Neural crest cell (in vitro differentiated cells): ENCODE measurements at places on chromosomes 5 and 9. TPM values are rescaled to one million over a fixed set of nuclear protein-coding genes. Genes with fewer than 3 reads are reported as not detected.

- peaks cover 4% of the 10 kb centered on the region for H3K4me1 ChIP-seq
- no peak overlapping the region for H3K27ac ChIP-seq
- no peak for DNase-seq
- peaks cover 4% of the 10 kb centered on the region for H3K27me3 ChIP-seq
- no peak overlapping the region for H3K4me3 ChIP-seq
These were observed 9.0 kb downstream of the DBH start for GRCh38 chr9:133645021-133645765.

- DNase-seq = no peak
- no peak overlapping the region for H3K4me3 ChIP-seq
These were observed 119.9 kb upstream of the ANKRD55 start for GRCh38 chr5:56352808-56353590.

- no peaks in the 10 kb centered on the region for H3K27me3 ChIP-seq
- no peak for DNase-seq
- no peak overlapping the region for H3K27ac ChIP-seq
- H3K4me1 ChIP-seq = no peaks in the 10 kb centered on the region
These were observed 1186.6 kb upstream of the SEMA6A start for GRCh38 chr5:117761186-117761585.

GRCh38 chr5:120599576-120599975 is 135.5 kb downstream of the PRR16 start:
- H3K4me1 ChIP-seq = no peaks in the 10 kb centered on the region
- H3K36me3 ChIP-seq = no peaks in the 10 kb centered on the region
- DNase-seq = no peak
- H3K4me3 ChIP-seq = no peak overlapping the region

The TMCO6 gene
- total RNA-seq = 25.2 and 27.4 TPM in 2 replicates

- H3K27me3 ChIP-seq = no peaks in the 10 kb centered on the region
- no peak overlapping the region for H3K4me3 ChIP-seq
- H3K4me1 ChIP-seq = no peaks in the 10 kb centered on the region
- DNase-seq = no peak
These were observed 63.9 kb downstream of the GOLPH3 start for GRCh38 chr5:32110111-32110696.

The ITGA1 gene
- total RNA-seq = 2.2 and 3.0 TPM in 2 replicates

The LPAR1 gene
- 10.2 and 11.3 TPM in 2 replicates for total RNA-seq

The GAPT gene
- total RNA-seq = not detected in 2 replicates

DNA sequence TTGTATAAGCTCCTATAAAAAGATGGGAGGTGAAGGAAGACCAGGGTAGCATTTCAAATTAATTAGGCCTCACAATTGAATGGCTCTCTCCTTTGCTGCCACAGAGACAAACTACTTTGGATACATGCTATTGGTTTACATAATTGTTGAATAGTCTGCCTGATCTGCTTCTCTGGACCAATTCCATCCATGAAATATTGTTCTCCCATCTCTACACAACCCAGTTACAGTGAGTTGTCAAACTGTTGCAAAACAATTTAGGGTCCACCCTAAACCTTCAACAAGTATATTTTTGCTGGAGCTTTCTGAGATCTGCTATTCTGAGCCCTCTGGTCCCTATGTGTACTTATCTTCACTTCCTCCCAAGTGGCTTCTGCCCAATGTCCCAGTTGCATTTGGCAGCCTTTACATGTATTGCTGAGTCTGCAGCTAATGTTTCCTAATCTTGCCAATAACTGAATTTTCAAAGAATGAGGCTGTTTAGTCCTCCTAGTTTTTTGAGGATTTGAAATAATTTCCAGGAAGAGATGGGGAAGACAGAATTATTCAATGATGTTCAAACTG is 38.9 kb downstream of the AGTPBP1 start:
- DNase-seq = no peak
- H3K36me3 ChIP-seq = peaks cover 13% of the 10 kb centered on the region
- no peak overlapping the region for H3K4me3 ChIP-seq
- no peak overlapping the region for H3K27ac ChIP-seq

- H3K4me1 ChIP-seq = peaks cover 5% of the 10 kb centered on the region
- no peaks in the 10 kb centered on the region for H3K36me3 ChIP-seq
- peaks cover 13% of the 10 kb centered on the region for H3K27me3 ChIP-seq
These were observed 189.8 kb upstream of the TRIM32 start for GRCh38 chr9:116497095-116497890.

The CDO1 gene
- 27.6 and 28.9 TPM in 2 replicates for total RNA-seq

The KLF4 gene
- total RNA-seq = not detected in 2 replicates

GRCh38 chr5:150112201-150113046 is 26.1 kb upstream of the CSF1R start:
- H3K27ac ChIP-seq = no peak overlapping the region
- peaks cover 25% of the 10 kb centered on the region for H3K4me1 ChIP-seq
- peaks cover 2% of the 10 kb centered on the region for H3K27me3 ChIP-seq
- H3K36me3 ChIP-seq = no peaks in the 10 kb centered on the region
- H3K4me3 ChIP-seq = no peak overlapping the region

The DOCK2 gene
- total RNA-seq = 0.77 and 1.0 TPM in 2 replicates

- H3K4me3 ChIP-seq = no peak overlapping the region
- H3K27ac ChIP-seq = no peak overlapping the region
- H3K36me3 ChIP-seq = no peaks in the 10 kb centered on the region
- H3K4me1 ChIP-seq = no peaks in the 10 kb centered on the region
- H3K27me3 ChIP-seq = no peaks in the 10 kb centered on the region
These were observed 24.6 kb upstream of the GLIS3 start for GRCh38 chr9:4324513-4324912.

DNA sequence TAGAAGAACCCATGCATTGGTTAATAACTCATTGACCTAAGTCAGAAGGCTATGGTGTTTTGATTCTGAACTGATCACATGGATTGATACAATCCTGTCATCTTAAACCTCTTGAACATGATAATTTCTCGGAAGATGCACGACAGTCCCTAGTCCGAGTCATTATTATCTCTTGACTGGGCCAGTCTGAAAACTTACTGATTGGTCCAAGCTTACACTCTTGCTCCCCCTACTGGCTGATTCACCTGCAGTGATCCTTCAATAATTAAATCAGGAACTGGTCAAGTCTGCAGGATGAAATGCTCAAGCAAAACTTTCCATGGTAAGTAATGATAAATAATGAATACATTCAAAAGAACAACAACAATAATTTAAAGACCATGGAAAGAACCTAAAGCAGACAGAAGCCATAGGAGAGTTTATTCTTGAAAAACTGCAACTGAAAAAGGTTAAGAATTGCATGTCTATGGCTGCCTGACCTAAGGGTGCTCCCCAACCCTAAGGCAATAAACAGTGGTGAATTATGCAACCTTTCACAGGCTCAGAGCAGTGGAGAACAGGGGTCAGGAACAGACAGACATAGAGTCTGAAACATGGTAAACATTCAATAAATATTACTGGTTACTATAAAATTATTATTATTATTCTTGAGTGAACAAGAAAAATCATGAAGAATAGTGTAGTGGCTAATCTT is 79.3 kb downstream of the BRINP1 start:
- H3K4me3 ChIP-seq = no peak overlapping the region
- peak; percentile 65 for DNase-seq
- peaks cover 24% of the 10 kb centered on the region for H3K4me1 ChIP-seq
- H3K36me3 ChIP-seq = no peaks in the 10 kb centered on the region

DNA sequence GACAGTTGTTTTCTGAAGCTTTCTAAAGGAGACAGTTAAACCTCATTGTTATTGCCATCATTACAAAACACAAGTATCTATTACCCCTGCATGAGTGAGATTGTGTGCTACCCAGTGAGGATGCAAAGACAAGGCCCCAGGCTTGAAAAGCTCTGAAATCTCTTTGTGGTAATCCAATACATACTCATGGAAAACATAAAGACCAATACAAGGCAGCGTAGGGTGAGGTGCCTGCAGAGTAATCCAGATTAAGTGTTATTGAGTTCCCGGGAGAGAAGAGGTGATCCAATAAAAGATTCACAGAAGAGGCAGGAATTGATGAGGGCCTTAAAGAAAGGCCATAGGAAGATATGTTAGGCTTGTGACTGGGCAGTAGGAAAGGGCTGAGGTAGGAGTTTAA is 150.1 kb downstream of the MEF2C start:
- H3K36me3 ChIP-seq = peaks cover 5% of the 10 kb centered on the region
- no peak overlapping the region for H3K27ac ChIP-seq
- no peak for DNase-seq
- no peak overlapping the region for H3K4me3 ChIP-seq
- H3K4me1 ChIP-seq = peaks cover 27% of the 10 kb centered on the region
- H3K27me3 ChIP-seq = no peaks in the 10 kb centered on the region

The WDR38 gene
- total RNA-seq = not detected in 2 replicates

The SPINK7 gene
- not detected in 2 replicates for total RNA-seq

- H3K36me3 ChIP-seq = no peaks in the 10 kb centered on the region
- no peak overlapping the region for H3K27ac ChIP-seq
- H3K4me3 ChIP-seq = no peak overlapping the region
- no peak for DNase-seq
These were observed 146.5 kb upstream of the ABCA1 start for GRCh38 chr9:105074491-105074890.

DNA sequence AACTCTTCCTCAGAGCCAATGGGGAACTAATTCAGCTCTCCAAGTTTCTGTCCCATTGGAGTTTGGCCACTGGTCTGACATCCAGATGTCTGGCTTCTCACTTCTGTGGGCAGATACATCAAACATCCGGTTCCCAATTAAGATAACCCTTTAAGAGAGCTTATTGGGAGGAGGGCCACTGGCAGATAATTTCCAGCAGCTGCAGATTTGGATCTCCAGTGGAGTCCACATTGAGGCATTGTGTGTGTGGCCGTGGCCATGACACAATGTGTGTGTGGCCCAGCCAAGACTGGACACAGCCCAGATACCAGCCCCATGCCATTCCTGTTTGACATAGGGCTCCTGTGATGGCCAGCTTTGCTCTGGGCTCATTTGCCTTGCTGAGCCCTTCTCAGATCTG is 110.5 kb upstream of the MAP1B start:
- H3K27ac ChIP-seq = no peak overlapping the region

The C5orf52 gene
- not detected in 2 replicates for total RNA-seq

The CDK9 gene
- total RNA-seq = 77.0 and 84.8 TPM in 2 replicates

DNA sequence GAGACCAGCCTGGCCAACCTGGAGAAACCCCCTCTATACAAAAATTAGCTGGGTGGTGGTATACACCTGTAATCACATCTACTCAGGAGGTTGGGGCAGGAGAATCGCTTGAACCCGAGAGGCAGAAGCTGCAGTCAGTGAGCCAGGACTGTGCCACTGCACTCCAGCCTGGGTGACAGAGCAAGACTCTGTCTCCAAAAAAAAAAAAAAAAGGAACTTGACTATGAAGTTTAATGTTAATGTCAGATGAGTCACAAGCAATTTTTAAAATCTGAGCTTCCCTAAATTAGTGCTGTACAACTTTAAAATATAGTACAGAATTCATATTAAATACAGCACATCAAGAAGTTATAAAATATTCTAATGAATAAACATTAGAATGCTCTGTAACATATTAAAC is 1.5 kb downstream of the MEIKIN start:
- DNase-seq = no peak
- H3K27ac ChIP-seq = no peak overlapping the region
- H3K36me3 ChIP-seq = no peaks in the 10 kb centered on the region
- H3K4me3 ChIP-seq = no peak overlapping the region
- no peaks in the 10 kb centered on the region for H3K4me1 ChIP-seq

DNA sequence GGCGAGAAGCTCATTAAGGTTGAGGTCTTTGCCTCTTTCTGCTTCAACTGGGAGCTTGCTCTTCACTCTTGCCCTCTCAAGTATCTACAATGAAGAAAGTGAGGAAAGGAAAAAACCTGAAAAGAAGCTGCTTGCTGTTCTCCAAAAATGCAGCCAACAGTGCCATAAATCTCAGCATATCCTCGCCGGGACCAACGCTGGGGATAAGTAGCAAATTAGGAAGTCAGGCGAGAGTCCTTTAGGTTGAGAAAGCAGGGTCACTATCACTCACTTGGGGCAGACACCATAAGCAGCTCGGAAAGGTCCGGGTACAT is 399 bp downstream of the NUP155 start:
- H3K4me3 ChIP-seq = peak overlapping the region; percentile 93
- H3K4me1 ChIP-seq = peaks cover 31% of the 10 kb centered on the region
- peak overlapping the region; percentile 100 for H3K27ac ChIP-seq
- H3K27me3 ChIP-seq = peaks cover 24% of the 10 kb centered on the region

DNA sequence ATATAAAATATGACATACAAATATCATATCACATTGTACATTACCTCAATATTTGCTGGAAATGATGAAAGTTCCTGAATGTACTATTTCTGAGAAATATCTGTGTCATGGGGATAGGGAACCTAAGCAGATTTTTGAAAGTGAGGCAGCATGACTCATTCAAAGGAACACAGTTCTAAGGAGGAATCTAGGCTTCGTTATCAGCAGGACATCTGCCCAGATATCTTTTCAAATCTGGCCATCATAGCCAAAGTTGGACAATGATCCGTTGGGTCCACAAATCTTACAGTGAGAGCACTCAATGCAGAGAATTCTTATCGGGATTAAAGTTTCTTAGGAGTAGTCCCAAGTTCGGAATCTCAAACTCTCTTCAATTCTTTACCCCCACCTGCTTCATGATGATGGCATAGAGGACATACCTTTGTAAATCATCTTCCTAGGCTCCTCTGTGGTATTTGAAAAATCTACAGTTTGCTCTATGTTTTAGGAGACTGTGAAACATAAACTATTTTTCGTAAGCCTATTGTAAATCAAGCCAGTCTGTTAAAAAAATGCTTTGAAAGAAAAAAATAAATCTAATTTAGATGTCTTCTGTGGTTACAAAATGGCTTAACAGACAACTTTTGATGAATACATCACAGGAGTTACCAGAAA is 29.4 kb upstream of the ALDH1A1 start:
- H3K4me3 ChIP-seq = no peak overlapping the region
- peaks cover 6% of the 10 kb centered on the region for H3K4me1 ChIP-seq
- no peaks in the 10 kb centered on the region for H3K27me3 ChIP-seq
- DNase-seq = no peak
- no peaks in the 10 kb centered on the region for H3K36me3 ChIP-seq
- H3K27ac ChIP-seq = no peak overlapping the region

The LRRC19 gene
- total RNA-seq = not detected in 2 replicates

GRCh38 chr5:78896132-78896531 is 89.0 kb downstream of the ARSB start:
- H3K27me3 ChIP-seq = no peaks in the 10 kb centered on the region
- no peak overlapping the region for H3K27ac ChIP-seq
- no peak for DNase-seq
- H3K4me3 ChIP-seq = no peak overlapping the region
- peaks cover 8% of the 10 kb centered on the region for H3K36me3 ChIP-seq
- H3K4me1 ChIP-seq = peaks cover 4% of the 10 kb centered on the region

DNA sequence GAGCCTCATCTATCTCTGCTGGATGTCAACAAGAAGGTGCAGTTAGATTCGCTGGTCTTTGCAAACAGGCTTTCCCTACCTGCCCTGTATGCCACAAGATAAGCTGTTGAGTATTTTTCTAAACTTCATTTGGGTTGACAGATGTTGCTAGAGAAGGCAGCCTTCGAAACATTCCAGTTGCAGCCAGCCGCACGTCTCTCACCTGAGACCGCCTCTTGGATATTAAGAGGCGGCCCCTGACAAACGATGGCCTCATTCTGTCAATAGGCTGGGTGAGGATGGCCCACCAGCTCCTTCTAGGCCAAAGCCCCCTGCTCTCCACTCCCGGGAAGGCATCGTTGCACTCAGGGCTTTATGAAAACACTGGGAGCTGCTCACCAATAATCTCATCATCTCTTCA is 181.6 kb downstream of the DAB2IP start:
- no peaks in the 10 kb centered on the region for H3K27me3 ChIP-seq
- H3K36me3 ChIP-seq = no peaks in the 10 kb centered on the region
- no peaks in the 10 kb centered on the region for H3K4me1 ChIP-seq
- no peak for DNase-seq
- H3K27ac ChIP-seq = no peak overlapping the region

The DNLZ gene
- total RNA-seq = 21.3 and 21.7 TPM in 2 replicates
